Common myeloid progenitor, CD34-positive (primary cell): ENCODE measurements at places on chromosomes 6 and 20.

DNA sequence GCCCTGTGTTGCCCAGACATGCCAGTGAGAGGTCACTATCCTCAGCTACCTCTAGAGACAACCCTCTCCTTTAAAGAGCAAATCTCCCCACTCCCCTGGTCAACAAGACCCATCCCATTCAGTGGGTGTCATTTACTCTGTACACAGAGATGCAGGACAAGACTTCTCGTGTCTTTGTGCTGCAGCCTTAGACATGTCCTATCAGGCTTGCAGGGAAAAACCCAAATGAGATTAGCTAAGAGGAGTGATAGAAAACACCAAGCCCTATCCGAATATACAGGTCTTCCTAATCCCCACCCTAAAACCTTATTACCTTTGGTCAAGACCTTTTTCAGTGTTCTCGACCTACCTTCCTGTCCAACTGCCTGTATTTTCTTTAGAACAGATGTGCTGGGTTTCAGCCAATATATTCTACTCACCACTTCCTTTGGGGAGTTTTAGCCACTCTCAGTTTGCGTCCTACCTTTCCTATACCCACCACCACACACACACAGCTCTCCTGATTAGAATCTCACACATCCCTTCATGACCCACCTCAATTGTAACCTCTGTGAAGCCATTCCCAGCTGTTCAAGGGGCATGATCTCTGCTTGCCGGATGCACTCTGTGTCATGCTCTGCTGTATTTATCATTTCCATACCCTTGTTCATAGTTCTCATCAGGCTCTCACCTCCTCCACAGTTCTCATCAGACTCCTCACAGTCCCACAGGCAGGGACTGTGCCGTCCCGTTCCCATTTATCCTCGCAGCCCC is 39.7 kb downstream of the TRAM2 start:
- peak; percentile 31 for DNase-seq

DNA sequence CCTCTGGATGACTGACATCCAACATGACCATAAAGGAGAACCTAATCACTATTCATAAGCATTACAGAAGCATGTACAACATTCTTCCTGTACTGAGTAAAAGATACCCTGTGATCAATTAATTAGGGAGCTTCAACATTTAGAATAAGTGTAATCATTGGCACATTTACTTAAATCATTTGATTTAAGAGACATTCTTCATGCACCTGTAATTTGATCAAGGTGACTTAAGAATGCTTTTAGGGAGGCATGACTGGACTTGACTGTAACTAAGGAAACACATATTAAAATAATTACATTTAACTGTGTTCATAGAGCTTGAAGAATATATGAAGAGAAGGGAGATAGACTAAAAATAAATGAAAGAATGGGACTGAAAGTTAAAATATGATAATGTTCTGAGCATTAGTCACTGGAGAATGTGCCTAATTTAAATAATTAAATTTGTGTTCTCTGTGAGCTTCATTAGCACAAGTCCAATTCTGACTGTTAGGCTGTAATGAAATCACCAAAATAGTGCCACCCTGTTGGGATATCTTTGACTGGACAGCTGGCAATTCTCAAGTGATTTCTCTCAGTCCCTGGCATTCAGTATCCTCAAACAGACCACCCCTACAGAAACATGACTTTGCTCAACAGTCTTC is 295.5 kb upstream of the ADGRB3 start:
- DNase-seq: no peak

DNA sequence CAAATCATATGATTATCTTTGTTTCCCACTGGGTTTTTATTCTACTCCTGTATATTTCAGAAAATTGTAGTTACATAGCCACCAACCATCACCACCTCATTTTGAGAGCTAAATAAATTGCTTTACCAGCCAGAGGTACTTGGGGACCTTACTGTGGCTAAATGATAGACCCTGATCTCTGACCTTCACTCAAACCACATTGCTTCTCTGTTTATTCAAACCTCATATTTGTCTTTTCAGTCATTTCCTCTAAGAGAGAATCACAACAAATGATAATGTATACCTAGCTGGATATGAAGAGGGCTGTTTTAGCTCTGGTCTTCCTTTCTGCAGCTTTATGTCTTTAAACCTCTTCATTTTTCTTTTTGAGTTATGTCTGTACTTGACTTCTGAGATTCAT is 142.8 kb downstream of the ADGB start:
- no peak for DNase-seq

DNA sequence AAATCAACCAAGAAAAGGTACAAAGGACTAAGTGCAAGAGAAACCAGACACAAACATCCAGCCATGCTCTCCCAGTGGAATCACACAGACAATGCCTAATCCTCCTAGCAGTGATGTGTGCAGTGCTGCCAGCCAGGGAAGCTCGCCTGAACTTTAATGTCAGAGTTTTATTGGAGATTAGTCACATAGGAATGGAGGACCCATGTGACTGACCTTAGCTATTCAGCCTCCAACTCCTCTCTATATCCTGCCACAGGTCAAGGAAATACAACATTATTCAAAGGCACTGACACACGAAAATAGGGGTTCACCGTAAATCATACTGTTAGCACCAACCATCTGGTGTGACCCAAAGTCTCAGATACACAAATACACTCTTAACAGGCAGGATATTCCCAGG is 684.6 kb downstream of the DOK5 start:
- no peak for DNase-seq

GRCh38 chr6:169289619-169290339 is 36.1 kb upstream of the THBS2 start:
- DNase-seq: no peak
